ENCODE measurements at places on chromosomes 4 and X.

DNA sequence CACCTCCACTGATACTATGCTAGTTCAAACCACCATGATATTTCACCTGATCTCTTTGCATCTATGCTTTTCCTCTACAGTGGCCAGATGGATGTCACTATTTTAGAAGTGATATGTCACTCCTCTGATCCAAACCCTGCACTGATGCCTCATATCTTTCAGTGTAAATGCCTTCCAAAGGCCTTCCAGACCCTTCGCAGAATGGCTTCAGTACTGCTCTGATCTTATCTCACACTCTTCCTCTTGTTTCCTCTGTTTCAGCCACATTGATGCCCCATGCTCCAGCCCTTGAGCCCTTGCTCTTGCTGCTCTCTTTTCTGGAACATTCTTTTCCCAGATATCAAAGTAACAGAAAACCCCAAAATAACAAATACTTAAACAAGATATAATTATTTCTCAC is 17.9 kb downstream of the MID1IP1 start:
- no peak for DNase-seq

- DNase-seq = no peak
Observed at GRCh38 chrX:116241001-116241400, 70.5 kb downstream of the AGTR2 start.

DNA sequence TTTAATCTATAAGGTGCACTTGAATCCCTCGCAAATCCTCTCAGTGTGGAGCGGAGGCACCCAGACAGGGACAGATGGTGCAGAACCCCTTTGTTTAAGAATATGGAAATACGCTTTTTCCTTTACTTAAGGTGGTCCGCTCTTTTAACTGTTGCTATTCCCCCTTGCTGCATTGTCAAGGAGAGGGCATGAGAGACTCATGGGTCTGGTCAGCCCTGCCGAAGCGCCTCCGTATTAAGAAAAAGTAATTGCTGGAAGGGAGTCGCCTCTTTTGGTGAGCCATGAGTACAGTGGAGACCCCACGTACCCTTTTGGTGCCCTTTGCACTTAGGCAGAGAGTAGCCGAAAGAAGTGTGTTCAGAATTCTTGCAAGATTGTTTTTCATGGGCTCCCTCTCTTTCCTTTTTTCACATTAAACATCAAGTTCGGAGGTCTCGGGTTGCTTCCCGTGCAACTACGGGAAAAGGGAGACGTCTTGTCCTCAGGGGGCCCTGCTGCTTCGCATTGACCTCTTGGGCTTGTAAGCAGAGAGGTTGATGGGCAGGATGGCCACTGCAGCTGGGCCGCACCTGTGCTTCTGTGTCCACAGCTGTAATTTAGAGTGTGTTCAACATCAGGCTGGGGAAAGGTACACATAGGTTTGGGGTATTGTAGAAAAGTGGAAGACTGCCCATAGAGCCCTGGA is 109.6 kb downstream of the SPRY1 start:
- no peak for DNase-seq

DNA sequence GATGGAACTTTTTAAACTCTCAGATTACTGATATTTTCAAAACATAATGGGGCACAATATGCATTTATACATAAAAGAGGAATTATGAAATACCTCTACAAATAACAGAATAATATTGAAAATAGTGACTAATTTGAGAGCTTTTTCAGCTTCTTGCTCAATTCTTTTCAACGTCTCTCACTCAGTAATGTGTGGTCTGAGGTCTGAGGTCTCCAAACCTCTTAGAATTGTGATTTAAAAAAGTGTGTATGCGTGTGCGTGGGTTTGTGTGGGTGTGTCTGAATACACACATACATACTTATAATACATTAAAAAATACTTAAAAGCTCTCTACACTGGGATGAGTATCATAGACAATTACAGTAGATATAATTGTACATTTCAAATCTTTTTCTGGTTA is 7.9 kb downstream of the NDNF start:
- DNase-seq = no peak

DNA sequence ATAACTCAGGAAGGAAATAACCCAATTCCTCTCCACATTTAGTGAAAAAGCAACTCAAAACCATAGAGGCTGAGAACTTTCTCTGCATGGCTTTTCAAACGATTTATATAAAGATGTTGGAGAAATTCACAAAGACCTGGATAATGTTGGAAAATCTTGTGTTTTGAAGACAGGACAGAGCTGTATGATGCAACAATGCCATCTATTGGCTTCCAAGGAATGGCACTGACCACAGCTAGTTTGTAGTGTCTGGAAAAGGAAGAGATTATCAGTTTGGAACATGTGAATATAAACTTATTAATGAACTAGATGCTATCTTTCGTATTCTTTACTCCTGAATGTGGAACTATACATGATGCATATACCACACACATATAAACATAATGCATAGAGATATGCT is 503.6 kb downstream of the IL1RAPL1 start:
- no peak for DNase-seq

GRCh38 chr4:4519297-4519894 is 22.5 kb downstream of the STX18 start:
- DNase-seq = no peak

GRCh38 chr4:140807491-140808252 is 51.5 kb upstream of the TBC1D9 start:
- DNase-seq = no peak

GRCh38 chr4:155820887-155821518 is 45.1 kb downstream of the ASIC5 start:
- no peak for DNase-seq

- no peak for DNase-seq
Observed at GRCh38 chr4:172845281-172845680, 323.3 kb upstream of the GALNT7 start.

- DNase-seq = no peak
Observed at GRCh38 chr4:41963105-41963504, 18.5 kb upstream of the DCAF4L1 start.

- no peak for DNase-seq
Observed at GRCh38 chr4:1834047-1834775, 21.7 kb downstream of the LETM1 start.

DNA sequence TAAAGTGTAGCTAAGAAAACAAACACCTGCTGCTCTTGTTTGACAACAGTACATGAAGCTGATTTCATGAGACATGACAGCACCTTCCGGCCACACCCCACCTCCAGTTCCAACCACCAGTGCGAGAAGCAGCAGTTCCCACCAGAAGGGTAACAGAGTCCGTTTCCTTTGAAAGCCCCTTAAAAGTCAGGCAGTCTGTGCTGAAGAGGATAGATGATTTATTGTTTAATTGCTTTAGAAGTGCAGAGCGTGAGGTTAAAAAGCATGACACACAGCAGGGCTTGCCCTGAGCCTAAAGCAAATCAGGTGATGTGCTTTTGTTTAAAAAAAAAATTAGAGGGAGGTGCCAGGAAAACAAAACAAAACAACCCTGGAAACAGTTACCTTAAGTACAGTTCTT is 82.6 kb downstream of the HADH start:
- DNase-seq = no peak

- no peak for DNase-seq
Observed at GRCh38 chr4:183352546-183352945, 30.3 kb upstream of the CLDN24 start.

GRCh38 chrX:129689796-129690195 is 35.0 kb upstream of the APLN start:
- DNase-seq = no peak

- DNase-seq = peak; percentile 70
Observed at GRCh38 chr4:121156822-121157769, 7.0 kb downstream of the TNIP3 start.

GRCh38 chrX:148913971-148914370 is 413.6 kb downstream of the AFF2 start:
- DNase-seq = no peak

- no peak for DNase-seq
Observed at GRCh38 chrX:107610667-107611066, 17.6 kb upstream of the PRPS1 start.

DNA sequence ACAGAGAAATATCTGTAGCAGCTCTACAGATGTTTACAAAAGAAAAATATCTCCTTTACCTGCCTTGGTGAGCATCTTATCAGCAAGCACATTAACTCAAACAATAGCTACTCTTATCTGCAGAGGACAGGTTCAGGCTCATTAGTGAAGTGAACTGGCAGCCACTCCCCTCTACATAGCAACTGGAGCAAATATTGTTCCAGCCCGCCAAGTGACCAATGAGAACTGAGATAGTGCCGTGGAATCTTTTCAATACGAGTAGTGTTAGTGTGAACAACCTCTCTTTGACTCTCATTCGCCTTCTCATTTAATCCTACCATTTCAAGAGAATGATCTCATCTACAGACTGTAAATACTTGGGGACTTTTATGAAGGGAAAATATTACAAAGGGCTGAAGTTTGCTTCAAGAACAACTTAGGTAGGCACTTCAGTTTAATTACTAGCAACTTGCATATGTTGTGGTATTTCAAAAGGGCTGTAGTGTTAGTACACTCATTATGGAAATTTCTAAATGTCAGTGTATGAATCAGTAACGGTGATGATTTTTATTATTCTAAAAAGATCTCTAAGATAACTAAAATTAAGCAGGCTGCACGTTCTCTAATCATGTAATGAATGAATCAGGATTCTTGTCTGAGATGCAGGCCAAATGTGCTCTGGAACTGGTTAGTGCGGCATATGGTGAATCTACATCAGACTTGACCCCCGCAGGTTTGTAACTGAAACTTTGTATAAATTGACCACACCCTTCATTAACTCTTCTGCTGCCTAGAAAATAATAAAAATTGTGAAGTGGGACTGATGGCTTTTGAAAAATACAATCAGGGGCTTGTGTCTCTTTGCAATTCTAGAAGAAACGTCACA is 72.4 kb downstream of the PALLD start:
- no peak for DNase-seq

- DNase-seq = no peak
Observed at GRCh38 chr4:13710246-13710885, 82.8 kb upstream of the BOD1L1 start.

- DNase-seq = no peak
Observed at GRCh38 chrX:46039526-46039925, 505.7 kb downstream of the ZNF674 start.

- no peak for DNase-seq
Observed at GRCh38 chrX:30468471-30468870, 109.1 kb downstream of the TASL start.

GRCh38 chr4:56757261-56757746 is 64.2 kb downstream of the SPINK2 start:
- no peak for DNase-seq

DNA sequence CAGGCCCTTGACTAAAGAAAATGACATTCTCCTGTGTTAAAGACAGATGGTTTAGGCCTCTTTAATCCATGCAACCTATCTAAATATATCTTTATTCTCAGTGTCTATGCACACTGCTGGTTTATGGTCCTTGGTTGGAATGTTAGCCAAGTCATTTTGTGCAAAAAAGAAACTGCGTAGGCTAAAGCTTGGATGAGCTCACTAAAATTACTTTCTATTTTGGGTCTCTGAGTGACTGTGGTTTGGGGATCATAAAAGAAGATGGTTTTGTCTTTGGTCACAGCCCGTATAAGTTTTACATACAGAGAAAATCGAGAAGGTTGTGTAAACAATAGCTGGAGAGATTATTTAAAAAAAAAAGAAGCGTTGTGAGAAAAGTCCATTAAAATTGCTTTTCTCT is 443.6 kb downstream of the UBE2NL start:
- DNase-seq = no peak

DNA sequence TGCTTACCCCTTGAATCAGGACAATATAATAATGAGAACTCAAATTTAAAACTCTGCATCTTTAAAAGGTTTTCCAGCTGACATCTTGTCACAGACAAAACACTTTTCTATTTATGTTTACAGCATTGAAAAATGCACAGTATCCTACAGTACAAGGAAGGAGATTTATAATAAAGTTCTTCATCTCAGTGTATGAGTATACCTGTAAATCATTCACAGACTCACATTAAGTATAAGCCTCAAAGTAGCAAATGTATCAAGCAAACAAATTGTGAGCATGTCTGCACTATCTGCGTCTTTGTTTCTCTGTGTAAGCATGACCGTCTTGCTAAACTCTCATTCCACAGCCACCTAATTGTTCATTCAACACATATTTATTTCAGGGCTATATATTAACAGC is 52.8 kb downstream of the PPP1R2C start:
- no peak for DNase-seq

DNA sequence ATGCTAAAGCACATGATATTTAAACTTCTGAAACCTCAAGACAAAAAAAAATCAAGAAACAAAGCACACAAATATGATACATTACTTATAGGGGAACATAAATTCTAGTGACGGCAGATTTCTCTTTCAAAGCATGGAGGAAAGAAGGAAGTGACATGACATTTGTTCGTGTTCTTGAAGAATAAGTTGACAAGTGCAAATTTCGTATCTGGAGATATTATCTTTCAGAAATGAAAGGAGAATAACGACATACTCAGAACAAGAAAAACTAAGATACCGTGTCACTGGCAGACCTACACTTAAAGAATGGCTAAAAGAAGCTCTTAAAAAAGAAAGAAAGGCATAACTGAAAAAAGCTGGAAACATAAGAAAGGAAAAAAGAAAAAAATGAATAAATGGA is 16.6 kb downstream of the CENPVL2 start:
- no peak for DNase-seq

GRCh38 chr4:103947617-103948016 is 227.8 kb upstream of the TACR3 start:
- DNase-seq = no peak

DNA sequence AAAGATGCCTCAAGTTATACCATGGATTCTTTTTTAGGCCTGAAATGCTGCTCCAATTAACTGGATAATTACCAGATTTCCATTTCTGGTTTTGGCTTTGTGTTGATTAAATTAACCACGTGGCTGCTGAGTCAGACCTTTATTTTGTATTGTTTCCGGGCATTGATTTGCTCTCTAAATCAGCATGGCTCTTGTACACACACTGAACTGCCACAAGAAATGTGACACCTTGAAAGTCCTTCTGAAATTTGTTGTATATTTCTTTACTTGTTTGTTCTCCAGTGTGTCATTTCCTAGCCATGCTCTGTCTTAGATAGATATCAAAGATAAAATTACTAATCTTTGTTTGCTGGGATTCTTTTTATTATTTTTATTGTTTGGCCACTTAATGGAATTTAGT is 11.7 kb downstream of the MTTP start:
- DNase-seq = no peak

GRCh38 chrX:138711399-138712347 is at the start of gene FGF13:
TSS of gene FGF13 (minus strand) at chrX:138711717. CDS start at chrX:138711003, 714 bp downstream.
- peak; percentile 68 for DNase-seq

GRCh38 chr4:178811356-178811755 is 1369.1 kb upstream of the AGA start:
- DNase-seq = no peak

- no peak for DNase-seq
Observed at GRCh38 chr4:110963662-110964280, 340.9 kb upstream of the PITX2 start.

DNA sequence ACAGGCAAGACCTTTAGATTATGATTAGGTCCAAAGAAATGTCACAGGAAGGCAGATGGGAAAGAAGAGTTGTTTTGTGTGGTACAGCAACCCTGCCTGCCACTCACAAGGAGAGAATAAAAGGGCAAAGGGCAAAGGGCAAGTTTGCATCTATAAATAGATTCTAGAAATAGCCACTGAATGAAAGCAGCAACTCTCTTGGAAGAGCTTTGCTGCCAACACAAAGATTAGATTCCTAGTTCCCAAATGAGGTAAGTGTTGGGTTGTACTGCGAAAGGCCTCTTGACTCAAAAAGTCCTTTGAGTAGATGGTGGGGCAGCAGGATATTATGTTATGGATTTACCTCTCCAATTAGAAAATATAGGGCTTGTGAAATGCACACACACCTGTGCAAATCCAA is 61.2 kb downstream of the MOSPD2 start:
- no peak for DNase-seq

- no peak for DNase-seq
Observed at GRCh38 chr4:55323375-55323774, 22.7 kb upstream of the SRD5A3 start.

GRCh38 chr4:158777423-158778155 is 8.8 kb downstream of the FNIP2 start:
- no peak for DNase-seq

Measured in left forelimb (tissue), 1 donor.